Stimulated activated CD8-positive, alpha-beta memory T cell treated with anti-CD3 and anti-CD28 coated beads, Interleukin-2, amount 100 ng/mL, for 1 hour (primary cell): ENCODE measurements at places on chromosomes 2 and 18.

- no peak for DNase-seq
Measured at GRCh38 chr18:54813305-54813704, 15.0 kb upstream of the RAB27B start.

GRCh38 chr18:6210349-6211173, 204.2 kb downstream of the L3MBTL4 start:
- no peak for DNase-seq

GRCh38 chr18:24628326-24628725, 167.9 kb downstream of the HRH4 start:
- DNase-seq, result no peak

DNA sequence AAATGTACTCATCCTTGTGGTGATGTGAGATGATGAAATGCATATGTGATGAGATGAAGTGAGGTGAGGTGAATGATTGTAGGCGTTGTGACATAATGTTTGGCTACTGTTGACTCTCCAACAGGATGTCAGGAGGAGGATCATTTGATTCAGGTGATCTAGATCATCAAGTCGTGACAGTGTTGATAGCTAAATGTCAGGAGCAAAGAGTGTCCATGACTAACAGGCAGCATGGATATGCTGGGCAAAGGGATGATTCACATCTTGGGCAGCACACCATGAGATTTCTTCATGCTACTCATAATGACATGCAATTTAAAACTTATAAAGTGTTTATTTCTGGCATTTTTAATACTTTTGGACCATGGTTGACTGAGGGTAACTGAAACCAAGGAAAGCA, 40.2 kb upstream of the UBXN4 start:
- DNase-seq, result no peak

DNA sequence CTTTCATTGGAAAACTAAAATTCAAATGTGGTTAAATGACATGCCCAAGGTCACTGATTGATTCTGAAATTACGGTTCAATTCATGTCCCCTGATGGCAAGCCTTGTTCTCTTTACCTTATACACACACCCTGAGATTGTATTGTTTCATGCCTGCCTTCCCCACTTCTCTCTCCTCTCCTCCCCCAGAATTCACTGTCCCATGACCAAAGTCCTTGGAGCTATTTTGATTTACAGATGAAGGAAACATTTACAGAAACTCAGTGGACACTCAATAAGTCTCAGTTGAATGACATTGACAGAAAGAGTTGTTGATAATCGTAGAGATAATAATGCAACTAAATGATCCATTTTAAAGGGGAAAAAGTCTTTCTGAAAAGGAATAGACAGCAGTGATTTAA, 33.1 kb upstream of the SIX2 start:
- no peak for DNase-seq

DNA sequence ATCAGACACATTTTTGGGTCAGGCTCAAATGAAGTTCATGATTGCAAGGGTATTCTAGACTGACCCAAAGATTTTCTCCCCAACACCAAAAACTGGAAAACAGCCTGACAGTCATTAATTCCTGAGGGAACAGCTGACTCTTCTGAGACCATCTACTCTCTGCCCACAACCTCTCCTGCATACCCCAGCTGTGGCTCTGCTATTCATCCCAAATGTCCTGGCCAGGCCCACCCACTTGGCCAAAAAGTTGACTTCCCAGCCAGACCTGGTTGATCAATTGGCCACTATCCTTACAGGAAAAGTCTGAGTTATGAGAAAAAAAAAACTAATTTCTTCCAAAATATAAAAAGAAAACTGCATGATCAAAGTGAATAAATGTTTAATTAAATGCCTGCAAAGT, 103.8 kb upstream of the ST3GAL5 start:
- no peak for DNase-seq

GRCh38 chr18:27845897-27846296, 331.0 kb downstream of the CDH2 start:
- no peak for DNase-seq

- no peak for DNase-seq
Measured at GRCh38 chr2:44979581-44979980, 29.7 kb downstream of the SIX2 start.

GRCh38 chr2:82027921-82028615, 1723.5 kb upstream of the LRRTM1 start:
- DNase-seq, result no peak

DNA sequence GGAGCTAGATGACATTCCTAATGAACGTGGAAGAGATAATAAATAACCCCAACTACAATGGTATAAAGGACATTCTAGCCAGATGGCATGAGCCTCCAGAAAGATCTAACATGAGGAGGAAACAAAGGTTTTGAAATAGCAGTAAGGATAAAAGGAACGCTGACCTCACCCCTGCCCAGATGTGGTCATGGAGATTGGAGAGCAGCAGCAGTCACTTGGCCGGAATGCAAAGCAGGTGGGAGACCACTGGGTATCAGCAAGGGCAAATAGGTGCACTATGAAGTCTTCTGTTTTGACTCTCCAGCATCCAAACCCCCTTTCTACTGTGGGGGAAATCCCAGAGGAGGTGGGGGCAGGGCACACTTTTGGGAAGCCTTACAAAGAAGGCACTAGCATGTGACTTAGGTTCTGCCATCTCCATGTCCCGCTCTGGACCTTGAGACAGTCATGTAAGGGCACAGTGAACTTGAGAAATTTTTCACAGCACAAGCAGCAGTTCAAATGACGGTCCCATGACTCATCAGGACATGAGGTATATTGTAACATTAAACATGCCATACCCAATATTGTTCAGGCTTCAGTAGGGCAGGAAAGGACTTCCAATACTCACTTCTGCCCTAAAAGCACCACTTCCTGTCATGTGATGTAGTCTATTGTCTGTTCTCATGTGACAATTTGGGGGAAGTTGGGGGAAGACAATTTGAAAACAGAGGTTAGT, 55.2 kb downstream of the METTL4 start:
- DNase-seq, result no peak

DNA sequence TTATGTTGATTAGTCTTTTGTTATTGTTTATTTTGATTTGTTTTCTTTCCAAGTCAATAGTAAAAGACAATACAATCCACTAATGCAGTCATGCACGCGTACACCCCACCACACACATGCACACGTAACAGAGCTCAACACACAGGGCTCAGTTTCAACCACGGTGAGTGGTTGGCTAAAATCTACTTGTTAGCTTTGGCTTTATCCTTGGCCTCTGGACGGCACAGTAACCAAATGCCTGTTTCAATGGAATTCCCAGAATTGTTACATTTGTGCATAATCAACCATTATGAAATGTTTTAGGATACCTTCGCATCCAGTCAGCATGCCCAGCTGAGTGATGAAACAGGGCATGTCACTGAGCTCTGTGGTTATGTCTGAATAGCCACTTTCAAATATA, 53.2 kb downstream of the NYAP2 start:
- DNase-seq, result no peak

DNA sequence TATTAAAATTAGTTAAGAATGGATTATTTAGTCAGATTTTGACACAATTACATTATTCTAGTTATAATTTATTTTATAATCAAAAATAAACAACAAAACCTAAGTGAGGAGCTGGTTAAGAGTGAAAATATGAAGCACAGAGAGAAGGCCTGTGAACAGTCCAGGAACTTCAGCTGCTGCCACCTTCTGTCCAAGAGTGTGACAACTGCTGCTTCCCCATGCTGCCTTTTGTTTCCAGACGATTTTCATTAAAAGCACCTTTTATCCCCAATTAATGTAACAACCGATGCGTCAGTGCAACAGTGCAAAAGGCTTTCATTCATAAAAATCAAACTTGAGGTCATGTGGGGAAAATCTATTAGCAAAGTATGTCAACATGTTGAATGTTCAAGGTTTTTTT, 363.6 kb downstream of the CTNNA2 start:
- no peak for DNase-seq

DNA sequence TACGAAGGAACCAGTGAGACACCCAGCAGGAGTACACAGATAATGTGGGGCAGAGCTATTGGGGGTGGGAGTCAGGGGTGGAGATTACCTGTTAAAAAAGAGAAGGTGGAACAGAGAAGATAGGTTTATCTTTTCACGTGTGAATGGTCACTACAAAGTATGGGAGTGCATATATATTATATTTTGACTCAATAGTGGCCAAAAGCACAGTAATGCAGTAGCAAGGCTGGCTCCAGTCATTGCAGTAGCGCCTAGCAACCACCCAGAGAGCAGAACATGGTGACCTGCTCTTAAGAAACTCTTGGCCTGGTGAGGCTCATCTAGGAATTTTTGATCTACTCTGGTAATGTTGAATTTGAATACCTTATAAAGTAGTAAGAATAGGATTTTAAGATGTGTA, 1.0 kb downstream of the IMPACT start:
- DNase-seq, result no peak

DNA sequence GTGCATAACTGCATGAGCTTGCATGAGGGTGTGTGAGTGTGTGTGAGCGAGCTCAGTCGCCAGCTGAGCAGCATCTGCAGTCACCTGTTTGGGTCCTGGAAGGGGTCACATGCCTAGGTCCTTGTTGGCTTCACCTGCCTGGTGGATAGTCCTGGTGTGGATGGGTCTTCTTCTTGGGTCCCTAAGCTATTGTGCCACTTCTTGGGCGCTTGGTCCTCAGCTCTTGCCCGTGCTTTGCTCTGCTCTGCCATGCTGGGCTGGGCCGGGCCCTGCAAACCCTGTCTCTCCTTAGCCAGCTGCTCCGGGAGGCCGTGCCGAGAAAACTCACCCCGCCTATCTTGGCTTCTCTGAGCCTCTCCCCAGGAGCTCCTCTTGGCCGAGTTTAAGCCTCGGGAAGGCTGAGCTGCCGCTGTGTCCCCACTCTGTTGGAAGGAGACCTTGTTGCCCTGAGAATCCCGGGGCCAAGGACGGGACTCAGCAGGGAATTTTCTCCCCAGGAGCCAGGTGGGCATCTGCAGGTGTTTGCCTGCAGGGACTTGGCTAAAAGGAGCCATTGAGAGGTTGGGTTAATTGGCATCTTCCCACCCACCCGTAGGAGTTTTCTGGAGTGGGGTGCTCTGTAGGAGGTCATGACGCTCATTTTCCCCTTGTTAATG, 300.8 kb downstream of the NDUFA10 start:
- DNase-seq, result no peak

DNA sequence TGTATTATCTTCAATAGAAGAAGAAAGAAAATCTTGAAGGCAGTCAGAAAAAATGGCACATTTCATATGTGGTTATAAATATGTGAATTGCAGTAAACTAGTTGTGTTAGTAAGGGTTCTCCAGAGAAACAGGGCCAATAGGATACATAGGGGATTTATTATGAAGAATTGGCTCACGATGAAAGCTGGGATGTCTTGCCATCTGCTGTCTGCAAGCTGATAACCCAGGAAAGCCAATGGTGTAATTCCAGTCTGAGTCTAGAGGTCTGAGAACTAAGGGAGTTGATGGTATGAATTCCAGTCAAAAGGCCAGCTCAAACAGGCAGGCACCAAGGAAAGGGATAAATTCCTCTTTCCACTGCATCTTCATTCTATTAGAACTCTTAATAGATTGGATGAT, 362.4 kb downstream of the KCNJ3 start:
- DNase-seq, result no peak

DNA sequence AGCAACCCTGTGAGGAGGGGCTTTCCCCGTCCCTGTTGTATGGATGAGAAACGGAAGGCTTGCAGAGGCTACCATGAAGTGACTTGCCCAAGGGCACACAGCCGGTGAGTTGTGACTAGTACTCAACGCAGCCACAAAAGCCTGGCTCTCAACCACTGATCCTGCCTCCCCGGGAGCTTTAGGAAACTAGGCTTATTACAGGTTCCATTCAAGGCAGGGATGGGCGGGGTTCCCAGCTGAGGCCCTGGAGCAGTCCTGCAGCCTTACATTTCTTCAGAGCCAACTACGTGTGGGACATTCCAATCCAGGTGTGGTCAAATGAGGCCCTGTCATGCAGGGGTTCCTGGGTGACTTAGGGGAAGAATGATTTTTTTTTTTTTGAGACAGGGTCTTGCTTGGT, 59.6 kb downstream of the MEX3C start:
- no peak for DNase-seq

- no peak for DNase-seq
Measured at GRCh38 chr2:70498054-70498453, 55.6 kb downstream of the TGFA start.

DNA sequence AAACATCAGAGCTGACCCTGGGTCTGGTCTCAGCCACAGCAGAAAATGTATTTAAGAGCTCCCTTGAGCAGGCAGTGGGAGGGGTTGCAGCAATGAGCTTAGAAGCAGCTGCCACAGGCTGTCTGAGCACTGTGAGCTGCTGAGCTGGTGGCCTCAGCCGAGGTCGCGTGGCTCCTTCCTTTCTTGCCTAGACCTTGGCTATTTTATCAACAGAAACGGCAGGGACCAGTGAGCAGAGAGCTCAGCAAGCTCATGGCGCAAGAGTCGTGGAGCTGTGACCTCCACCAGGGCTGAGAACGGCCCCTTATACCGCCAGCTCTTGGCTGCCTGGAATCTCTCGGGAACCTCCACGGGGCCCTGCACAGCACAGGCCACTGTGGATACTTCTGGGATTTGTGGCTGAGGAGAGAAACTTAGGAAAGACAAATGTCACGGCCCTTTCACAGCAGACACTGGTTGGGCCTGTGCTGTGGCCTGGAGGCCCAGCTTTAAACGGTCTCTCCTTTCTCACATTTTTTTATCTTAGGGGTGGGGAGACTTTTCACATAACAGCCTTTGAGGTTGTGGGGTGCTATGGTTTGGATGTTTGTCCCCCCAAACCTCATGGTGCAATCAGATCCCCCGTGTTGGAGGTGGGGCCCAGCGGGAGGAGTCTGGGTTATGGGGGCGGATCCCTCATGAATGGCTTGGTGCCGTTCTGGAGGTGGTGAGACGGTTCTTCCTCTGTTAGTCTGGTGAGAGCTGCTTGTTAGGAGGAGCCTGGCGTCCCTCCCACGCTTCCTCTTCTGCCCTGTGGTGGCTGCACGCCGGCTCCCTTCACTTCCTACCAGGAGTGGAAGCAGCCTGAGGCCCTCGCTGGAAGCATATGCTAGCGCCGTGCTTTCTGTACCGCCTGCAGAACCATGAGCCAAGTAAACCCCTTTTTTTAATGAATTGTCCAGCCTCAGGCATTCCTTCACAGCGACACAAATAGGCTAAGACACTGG, 1.7 kb downstream of the ALLC start:
- no peak for DNase-seq

- DNase-seq, result no peak
Measured at GRCh38 chr18:69357590-69357989, 43.1 kb upstream of the DOK6 start.

DNA sequence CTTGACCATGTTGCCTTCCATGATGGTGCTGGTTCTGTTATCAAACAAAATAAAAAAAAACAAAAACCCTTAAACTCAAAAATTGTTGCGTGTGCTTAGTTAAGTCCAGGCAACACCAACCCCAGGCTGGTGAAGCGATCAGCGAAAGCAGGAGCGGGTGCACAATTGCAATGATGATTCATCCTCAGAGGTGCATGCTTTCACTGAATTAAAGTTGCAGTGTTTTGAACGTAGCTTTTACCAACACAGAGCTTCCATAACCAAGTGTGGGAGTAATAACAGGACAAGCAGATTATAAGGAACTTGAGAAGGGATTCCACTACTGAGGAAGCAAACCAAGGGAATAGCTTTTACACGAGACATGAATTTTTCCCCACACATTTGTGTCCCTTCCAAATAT, 39.7 kb upstream of the RAPH1 start:
- no peak for DNase-seq

GRCh38 chr2:109481599-109481998, 132.2 kb downstream of the SEPTIN10 start:
- no peak for DNase-seq
